ENCODE measurements at places on chromosomes 3 and 15.

GRCh38 chr15:31483053-31483985 is 156.7 kb downstream of the KLF13 start:
- peak; percentile 41 for DNase-seq

DNA sequence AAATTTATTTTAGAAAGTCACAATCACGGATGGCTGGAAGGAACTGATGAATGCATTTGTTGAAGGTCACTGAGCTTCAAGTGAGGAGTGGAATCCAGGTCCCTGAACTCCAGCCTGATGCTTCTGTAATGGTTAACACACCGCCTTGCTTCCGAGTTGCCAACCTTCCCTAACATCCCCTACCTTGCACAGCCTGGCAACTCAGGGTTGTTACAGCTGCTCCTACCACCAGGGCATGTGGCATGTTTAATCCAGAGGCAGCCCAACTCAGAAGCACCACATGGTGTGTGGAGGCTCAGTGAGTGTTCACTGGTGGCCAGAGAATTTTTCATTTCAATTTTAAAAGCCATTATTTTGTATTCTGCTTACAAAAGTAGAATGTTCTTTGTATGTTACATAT is 4.9 kb downstream of the TM2D3 start:
- no peak for DNase-seq

DNA sequence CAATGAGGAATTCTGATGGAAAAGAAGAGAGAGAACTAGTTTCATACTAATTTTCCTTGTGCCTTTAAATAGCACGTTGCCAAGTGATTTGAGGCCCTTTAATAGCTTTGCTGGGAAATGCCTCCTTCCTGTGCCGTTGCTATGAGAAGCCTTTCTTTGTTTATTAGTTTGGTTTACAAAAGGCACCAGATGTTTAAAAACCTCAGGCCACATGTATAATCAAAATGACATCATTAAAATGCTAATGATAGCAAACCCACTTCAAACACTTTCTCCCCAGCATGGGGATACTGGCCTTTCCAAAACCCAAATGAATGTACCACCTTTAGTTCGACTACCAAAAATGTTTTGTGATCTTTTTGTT is 50.0 kb upstream of the TBC1D23 start:
- no peak for DNase-seq

DNA sequence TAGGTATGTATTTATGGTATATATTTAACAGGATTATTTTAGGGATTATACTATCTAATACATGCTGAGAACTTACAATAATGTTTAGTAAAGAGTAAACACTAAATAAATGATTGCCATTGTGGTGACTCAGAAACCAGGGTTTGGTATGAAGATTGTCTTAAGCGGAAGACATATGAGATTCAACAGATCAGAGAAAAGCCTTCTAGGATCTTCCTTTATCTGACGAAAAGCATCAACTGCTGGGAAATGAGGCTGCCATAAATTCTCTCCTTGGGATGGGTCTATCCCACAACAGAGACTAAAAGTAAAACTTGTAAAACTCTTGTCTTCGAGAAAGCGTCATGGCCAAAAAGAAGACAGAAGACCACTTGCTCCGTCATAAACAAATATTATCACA is 1352.2 kb upstream of the EPHA6 start:
- DNase-seq, result no peak
